ENCODE measurements at places on chromosomes 4 and X.

DNA sequence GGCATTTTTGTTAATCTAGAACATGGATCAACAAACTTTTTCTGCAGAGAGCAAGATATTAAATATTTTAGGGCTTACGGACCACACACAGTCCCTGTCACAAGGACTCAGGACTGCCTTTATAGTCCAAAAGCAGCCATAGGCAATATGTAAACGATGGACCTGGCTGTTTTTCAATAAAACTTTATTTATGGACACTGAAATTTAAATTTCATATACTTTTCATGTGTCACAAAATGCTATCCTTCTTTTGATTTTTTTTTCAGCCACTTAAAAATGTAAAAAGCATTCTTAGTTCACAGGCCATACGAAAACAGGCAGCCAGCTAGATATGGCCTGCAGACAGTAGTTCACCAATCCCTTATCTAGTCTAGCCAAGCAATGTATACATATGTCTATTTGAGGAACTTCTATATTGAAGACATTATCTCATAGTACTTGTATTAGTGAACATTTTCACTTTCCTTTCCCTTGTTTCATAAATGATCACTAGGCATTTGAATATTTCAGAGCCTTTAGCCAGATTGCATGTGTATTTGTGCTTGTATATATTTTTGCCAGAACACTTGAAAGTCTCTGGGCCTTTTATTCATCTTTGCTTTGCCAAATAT, 350.9 kb downstream of the RPA4 start:
- no peak for DNase-seq

DNA sequence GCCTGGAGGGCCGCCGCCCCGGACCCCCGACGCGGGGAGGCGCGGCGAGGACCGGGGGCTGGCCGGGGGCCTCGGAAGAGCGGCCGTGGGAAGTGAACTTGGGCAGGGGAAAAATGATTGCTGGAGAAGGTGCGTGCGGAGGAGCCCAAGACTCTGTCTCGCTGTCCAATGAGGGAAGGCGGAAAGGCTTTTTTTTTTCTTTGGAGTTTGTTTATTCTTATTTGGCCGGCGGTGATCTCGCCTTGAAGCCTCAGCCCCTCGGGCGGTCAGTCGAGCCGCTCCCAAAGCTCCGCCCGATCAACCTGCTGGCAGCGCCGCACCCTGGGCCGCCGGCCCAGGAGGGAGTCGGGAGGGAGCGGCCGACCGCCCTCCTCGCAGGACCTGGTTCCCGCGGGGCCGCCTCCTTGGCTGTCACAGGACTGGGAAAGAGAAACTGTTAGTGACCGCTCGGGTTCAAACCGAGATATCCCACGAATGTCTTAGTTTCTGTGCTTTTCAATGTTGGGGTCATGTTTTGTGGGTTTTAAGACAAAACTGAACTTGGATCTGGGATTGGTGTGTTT, 2.5 kb downstream of the CPEB2 start:
- DNase-seq = peak; percentile 88

DNA sequence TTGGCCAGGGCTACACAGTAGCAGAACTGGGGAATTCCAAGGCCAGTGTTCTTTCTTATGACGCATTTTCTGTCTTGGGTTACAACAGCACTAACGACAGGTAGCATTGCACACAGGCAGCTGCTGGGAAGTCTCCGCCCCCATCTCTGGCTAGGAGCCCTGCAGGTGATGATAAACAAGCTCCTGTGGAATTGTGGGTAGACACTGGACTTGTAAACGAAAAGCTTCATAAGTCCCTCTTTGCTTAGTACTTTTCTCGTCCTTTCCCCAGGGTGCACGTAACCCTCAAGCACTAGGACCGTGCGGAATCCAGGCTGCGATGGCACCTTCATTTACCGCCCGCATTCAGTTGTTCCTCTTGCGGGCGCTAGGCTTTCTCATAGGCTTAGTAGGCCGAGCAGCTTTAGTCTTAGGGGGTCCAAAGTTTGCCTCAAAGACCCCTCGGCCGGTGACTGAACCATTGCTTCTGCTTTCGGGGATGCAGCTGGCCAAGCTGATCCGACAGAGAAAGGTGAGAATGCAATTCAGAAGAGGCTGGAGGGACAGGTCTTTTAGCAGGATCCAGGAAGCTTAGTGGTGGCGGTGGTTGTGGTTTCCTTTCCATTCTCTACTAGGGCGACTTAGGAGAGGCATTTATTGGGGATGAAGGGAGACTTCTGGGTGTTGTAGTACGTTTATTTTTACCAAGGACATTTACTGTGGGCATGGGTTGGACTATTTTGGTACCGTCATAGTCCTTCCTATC, at the start of gene FAAH2:
Gene FAAH2 (plus strand): TSS at position 200 of the 745 bp plus-strand sequence. CDS start 120 bp downstream, at position 320.
- no peak for DNase-seq

GRCh38 chrX:24482823-24483415, 17.8 kb downstream of the PDK3 start:
- DNase-seq = no peak

DNA sequence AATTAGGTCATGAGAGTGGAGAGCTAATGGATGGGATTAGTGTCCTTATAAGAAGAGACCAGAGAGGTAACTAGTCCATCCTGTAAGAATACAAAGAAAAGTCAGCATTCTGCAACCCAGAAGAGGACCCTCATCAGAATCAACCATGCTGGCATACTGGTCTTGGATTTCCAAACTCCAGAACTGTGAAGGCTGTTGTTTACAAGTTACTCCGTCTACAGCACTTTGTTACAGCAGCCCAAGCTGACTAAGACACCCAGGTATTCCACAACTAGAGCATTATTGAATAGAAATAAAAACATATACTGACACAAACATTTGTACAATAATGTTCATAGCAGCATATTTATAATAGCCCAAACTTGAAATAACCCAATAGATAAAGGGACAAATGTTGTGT, 9.2 kb downstream of the TMEM156 start:
- no peak for DNase-seq

- no peak for DNase-seq
These were observed 15.5 kb downstream of the NAT8L start for GRCh38 chr4:2074588-2074987.

- DNase-seq = no peak
These were observed 37.5 kb upstream of the TMEM150C start for GRCh38 chr4:82599336-82599735.

- no peak for DNase-seq
These were observed 83.5 kb upstream of the INTU start for GRCh38 chr4:127548990-127549925.

DNA sequence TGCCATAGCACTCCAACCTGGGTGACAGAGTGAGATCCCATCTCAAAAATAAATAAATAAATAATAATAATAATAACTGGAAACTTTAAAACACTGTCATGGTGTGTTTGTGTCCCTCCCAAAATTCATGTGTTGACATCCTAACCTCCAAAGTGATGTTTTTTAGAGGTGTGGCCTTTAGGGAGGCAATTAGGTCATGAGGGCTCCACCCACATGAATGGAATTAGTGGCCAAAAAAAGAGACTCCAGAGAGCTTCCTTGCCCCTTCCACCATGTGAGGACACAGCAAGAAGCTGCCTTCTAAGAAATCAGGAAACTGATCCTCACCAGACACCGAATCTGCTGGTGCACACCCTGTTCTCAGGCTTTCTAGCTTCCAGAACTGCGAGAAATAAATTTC, 23.8 kb upstream of the RAPGEF2 start:
- DNase-seq = no peak

GRCh38 chr4:102172341-102172740, 172.9 kb downstream of the SLC39A8 start:
- no peak for DNase-seq

- peak; percentile 80 for DNase-seq
These were observed 2.9 kb downstream of the TMEM129 start for GRCh38 chr4:1718095-1718850.

DNA sequence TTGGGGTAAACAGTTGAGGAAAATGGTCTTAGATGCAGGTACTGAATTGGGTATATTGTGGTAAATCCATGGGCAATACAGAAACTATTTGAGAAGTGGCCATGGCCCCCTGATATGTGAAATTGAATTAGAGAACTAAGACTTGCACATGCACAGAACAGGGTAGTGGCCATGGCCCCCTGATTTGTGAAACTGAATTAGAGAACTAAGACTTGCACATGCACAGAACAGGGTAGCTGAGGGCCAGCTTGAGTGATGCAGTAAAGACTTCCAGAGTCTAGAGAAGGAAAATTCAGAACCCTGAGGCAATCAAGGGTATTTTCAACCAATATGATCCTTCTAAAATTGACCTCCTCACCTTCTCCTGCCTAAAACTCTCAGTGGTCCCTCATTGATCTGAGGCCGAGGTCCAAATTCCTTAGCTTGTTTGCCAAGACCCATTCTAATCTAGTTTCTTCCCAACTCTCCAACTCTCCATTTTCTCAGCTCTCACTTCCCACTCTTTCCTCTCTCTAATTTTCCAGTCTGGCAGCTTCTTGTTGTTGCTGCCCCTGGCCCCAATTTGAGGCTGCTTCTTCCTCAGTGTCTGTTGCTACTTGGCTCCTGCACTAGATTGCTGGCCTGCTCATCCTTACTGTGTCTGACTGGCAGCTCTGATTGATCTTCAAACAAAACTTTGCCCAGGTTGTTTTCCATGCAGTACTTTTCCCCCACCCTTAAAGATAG, 72.4 kb downstream of the FRAS1 start:
- no peak for DNase-seq

GRCh38 chr4:134144337-134144736, 57.3 kb downstream of the PABPC4L start:
- DNase-seq = no peak

GRCh38 chr4:23750125-23750524, 139.7 kb downstream of the PPARGC1A start:
- no peak for DNase-seq

DNA sequence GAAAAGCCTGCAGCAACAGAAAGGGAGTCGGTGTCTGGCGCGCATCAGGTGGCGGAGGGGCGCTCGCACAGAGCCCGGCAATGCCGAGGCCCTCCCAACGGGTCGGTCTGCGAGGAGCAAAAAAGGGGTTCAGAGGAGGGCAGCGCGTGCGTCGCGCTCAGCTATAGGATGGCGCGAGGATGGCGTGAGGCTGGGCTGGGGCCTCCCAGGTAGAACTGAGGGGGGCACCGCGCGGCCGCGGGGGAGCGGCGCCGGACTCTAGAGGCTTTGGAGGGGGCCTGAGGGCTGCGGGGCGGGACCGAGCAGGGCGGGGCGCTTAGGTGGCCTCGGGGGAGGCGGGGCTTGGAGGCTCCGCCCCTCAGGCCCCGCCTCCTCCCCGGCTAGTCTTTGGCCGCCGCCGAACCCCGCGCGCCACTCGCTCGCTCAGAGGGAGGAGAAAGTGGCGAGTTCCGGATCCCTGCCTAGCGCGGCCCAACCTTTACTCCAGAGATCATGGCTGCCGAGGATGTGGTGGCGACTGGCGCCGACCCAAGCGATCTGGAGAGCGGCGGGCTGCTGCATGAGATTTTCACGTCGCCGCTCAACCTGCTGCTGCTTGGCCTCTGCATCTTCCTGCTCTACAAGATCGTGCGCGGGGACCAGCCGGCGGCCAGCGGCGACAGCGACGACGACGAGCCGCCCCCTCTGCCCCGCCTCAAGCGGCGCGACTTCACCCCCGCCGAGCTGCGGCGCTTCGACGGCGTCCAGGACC, at the start of gene PGRMC1:
Gene PGRMC1 (plus strand): TSS at position 414 of the 751 bp plus-strand sequence. CDS start 79 bp downstream, at position 493.
- DNase-seq = peak; percentile 91

GRCh38 chr4:133154725-133155124, 5.6 kb downstream of the PCDH10 start:
- DNase-seq = peak; percentile 78

GRCh38 chr4:122662701-122663100, 41.8 kb upstream of the IL21 start:
- no peak for DNase-seq

GRCh38 chr4:176838601-176839433, 46.1 kb upstream of the VEGFC start:
- no peak for DNase-seq

- no peak for DNase-seq
These were observed 179.1 kb downstream of the CBR4 start for GRCh38 chr4:168830777-168831512.

- DNase-seq = no peak
These were observed 157.1 kb downstream of the AMELX start for GRCh38 chrX:11450354-11450753.

- DNase-seq = no peak
These were observed 210.0 kb downstream of the ASMT start for GRCh38 chrX:1824855-1825254.

GRCh38 chr4:99144587-99144986, 490 bp upstream of the ADH4 start:
- DNase-seq = no peak

GRCh38 chrX:154486396-154487207, at the start of gene UBL4A:
Gene UBL4A (minus strand): TSS chrX:154486615. CDS start chrX:154486584, 31 bp downstream.
- peak; percentile 93 for DNase-seq

DNA sequence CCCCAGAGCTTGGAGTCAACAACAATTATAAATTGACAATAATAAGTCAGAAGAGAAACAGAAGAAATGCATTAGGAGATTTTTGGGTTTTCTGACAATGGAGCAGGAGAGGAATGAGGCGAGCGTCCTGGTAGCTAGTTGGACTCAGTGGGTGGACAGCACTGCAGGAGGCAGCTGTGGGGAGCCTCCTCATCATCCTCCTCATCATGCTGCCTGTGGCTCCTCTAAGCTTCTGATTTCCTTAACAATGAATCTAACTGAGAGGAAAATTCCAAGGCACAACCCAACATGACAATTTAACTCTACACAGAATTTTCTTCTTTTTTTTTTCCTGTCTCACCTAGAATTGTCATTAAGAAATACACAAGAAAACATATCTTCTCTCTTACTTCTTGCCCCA, 357.1 kb upstream of the NOCT start:
- no peak for DNase-seq

- DNase-seq = peak; percentile 15
These were observed 138.3 kb downstream of the AREG start for GRCh38 chr4:74583089-74583700.

- DNase-seq = no peak
These were observed 103.8 kb downstream of the DDX53 start for GRCh38 chrX:23103546-23103945.

DNA sequence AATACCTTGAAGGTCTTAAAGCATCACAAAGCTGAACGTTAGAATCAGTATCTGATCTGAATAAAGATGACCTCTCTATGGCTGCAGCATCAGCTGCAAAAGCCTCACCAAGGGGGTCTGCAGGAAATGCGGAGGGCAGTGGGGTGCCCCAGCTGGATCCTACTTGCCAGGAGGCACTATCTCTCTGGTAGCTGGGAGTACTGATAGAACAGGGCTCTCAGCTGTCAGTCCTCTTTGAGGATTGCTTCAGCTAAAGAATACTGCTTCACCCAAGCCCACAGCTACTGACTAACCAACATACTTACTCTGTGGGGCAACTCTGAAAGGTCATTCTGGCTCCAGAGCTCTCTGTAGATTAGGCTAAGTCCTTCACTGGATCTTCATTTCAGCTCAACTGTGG, 112.5 kb upstream of the ZFP42 start:
- no peak for DNase-seq

All from osteoblast (primary cell).